ENCODE measurements at places on chromosomes 5 and 9.

DNA sequence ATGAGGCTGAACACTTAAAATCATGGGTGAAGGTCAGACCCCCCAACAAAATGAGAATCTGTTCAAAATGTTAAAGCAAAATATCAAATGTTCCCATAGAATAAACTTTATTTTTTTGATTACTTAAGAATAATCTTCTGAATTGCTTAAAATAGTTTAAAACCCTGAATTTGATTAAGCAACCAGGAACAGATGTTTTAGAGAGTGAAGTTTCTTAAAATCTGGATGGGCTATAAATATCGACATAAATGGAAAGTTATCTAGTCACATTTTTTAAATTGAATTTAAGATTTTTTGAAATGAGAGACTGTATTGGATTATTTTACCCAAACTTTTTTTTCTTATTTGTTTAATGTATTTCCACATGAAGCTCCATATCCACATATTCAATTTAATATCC is 98.5 kb downstream of the ADAMTS12 start:
- DNase-seq = no peak

GRCh38 chr9:81566074-81566698 is 123.2 kb downstream of the TLE1 start:
- DNase-seq = no peak

DNA sequence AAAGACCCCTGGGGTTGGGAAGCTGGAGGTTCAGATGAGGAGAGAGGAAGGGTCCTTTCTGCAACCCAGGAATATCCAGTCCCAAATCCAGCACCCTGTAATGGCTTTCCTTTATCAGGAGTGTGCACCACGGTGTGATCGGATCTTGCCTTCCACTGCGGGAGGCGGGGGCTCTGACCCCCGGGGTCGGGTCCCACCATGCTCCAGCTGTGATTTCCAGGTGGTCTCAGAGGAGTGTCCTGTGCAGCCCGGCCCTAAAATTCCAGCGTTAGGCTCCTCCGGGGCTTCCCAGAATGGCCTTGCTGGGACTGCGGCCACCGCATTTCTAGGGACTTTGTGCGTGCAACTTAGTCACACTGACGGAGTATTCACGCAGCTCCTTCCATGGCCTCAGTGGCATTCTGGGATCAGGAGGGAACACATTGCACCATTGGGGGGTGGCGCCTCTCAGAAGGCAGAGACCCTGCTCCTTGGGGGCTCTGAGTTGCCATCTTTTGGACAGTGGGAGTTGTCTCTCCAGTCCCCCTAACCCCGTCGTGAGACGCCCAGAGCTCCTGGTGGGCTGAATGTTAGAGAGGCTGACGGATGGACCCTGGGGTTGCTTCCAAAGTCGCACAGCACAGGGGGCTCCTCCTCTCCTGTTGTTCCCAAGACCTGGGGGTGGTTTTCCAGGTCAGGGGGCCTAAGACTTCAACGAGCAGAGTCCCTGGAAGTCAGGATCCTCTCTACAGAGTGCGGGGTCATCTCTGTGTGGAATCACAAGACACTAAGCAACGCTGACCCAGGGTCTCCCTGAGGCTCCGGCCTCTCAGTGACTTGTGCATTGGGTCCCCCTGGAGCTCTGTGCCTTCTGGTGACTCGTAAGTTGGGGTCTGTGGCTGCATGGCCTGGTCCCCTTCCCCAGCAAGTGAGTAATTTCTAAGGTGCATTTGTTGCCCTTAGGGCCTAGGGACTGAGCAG is 42.7 kb upstream of the IRX4 start:
- DNase-seq = no peak

GRCh38 chr5:135997673-135998335 is 31.0 kb upstream of the TGFBI start:
- no peak for DNase-seq

- no peak for DNase-seq
Measured at GRCh38 chr5:178367736-178368120, 135.1 kb upstream of the PHYKPL start.

DNA sequence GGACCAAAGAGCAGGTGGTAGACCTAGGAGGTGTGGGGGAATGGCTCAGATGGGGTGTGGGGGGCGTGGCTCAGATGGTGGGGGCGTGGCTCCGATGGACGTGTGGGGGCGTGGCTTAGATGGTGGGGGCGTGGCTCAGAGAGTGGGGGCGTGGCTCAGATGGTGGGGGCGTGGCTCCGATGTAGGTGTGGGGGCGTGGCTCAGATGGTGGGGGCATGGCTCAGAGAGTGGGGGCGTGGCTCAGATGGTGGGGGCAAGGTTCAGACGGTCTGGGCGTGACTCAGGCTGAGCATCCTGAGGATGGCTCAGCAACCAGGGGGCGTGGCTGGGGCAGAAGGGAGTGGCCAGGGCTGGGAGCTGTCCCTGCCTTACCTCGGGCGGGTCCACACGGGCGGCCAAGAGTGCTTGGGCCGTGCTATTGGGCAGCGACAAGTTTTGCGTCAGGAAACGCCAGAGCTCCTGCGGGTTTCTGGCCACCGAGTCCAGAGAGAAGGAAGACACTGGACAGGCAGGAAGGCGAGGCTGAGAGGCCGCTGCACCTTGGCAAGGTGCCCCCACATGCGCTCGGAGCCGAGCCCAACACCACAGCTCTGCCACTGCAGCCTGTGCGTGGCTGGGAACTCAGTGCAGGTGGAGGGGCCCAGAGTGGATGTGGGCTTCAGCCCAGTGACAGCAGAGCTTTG is 5.9 kb downstream of the ABCA2 start:
- DNase-seq = peak; percentile 92

- no peak for DNase-seq
Measured at GRCh38 chr9:96169901-96170300, 132.1 kb downstream of the HSD17B3 start.

GRCh38 chr5:181052672-181053487 is 12.8 kb downstream of the BTNL9 start:
- DNase-seq = no peak

DNA sequence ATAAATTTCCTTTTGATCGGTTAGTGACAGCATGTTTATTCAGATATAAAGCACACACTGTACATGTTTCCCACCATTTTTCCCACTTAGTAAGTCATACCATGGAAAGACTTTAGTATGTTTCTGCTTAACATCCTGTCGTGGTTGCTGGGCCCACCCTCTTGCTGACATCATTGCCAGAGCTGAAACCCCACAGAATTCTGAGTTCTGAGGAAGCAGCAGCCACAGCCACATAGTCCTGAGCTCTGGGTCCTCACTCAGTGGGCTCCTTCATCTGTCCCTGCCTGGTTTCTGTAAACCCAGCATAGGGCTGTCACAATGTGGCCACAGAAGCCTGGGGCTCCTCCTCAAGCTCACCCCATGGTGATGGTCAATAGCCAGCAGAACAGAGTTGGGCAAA is 441.5 kb downstream of the ENC1 start:
- no peak for DNase-seq

DNA sequence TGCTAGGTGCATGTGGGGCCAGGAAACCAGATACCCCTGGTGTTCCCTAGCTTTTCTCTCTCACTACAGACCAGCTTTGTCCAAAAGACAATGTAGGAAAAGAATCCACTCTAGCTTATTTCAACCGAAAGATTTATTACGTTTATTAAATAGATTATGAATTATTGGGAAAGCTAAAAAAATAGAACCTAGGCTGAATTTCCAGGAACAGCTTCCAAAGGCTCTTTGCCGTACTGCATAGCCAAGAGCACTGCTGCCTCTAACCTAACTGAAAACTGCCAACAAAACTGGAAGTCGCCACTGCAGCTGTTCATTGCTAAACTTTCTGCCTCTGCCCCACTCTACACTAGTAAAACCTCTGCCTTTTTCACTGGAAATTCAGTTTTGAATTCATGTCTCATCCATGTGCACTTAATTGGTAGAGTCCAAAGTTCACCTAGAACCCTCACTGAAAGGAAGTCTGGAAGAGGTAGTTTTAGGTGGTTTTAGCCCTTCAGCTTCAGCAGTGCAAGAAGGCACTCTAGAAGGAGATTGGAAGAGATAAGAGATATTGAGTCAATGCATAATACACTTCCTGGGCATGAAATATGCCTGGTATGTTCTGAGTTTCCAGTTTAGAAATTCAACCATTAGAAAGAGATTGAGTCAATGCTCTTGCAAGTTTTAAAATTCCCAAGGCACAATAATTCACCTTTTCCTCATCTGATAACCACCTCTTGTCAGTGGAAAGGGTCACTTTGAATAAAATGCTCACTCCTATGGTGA is 927.9 kb downstream of the MAT2B start:
- DNase-seq = no peak
